ENCODE measurements at places on chromosomes 12 and 14. TPM values are rescaled to one million over a fixed set of nuclear protein-coding genes. Genes with fewer than 3 reads are reported as not detected.

NFATC4 gene
- total RNA-seq = 17.4 TPM

ANO4 gene
- total RNA-seq = 0.15 TPM

CACNA1C gene
- total RNA-seq = 4.4 TPM

GZMH gene
- total RNA-seq = not detected

MAP3K9 gene
- 10.0 TPM for total RNA-seq

GRCh38 chr14:76768671-76769500, 7.6 kb downstream of the VASH1 start:
- DNase-seq = peak; percentile 22

DNA sequence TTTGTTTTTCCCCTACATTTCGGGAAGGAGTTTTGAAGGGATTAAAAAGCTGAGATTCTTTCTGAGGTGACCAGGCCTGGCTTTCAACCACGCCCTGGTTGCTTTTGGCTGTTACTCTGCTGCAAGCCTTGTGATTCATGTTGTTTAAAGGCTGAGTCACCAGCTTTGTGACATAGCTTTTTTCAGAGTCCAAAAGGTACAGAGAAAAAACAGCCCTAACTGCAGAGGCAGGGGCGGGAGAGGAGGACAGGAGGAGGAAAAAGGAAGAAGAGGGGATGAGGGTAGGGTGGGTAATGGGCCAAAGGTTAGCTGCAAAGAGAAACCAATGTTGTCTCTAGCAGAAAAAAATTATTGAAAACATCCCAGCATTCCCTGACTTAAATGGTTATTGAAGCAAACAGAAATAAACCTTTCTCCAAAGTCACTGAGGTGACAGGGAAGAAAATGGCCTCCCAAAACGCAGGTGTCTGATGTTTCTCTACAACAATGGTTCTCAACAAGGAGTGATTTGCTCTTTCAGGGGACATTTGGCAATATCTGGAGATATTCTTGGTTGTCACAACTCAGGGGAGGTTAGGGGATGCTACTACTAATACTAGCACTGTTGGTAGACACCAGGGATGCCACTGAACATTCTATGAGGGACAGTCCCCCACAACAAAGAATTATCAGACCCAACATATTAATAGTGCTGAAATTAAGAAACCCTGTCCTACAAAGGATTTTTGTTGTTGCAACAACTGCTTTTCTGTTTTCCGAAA, 2.1 kb upstream of the UBC start:
- DNase-seq = peak; percentile 87

GRCh38 chr12:5944688-5945070, 380 bp downstream of the ANO2 start:
- no peak for DNase-seq

DNA sequence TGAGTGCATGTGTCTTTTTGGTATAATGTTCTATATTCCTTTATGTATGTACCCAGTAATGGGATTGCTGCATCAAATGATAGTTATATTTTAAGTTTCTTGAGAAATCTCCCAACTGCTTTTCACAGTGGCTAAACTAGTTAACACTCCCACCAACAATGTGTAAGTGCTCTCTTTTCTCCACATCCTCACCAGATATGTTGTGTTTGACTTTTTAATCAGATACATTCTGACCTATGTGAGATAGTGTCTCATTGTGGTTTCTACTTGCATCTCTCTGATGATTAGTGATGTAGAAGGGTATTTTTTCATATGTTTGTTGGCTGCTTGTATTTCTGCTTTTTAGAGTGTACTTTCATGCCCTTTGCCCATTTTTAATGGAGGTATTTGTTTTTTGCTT, 62.8 kb upstream of the ALG10B start:
- no peak for DNase-seq

GRCh38 chr12:93165384-93165932, 212.3 kb upstream of the NUDT4 start:
- no peak for DNase-seq

DNA sequence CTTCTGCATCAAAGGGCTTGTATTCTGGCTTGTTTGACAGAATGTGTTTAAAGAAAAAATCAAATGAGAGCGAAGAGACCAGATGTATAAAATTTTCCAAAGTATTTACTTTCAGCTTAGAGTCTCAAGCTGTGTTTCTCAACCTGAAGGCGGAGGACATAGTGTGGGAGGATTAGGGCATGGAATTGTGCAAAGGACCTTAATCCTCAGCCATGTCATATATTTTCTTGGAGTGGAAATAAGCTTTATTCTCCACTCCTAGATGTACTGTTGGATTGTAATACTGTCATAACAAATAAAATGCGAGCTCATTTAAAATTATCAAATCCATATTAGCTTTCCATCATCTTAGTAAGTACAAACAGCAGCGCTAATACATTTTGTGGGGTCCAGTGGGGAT, 154.0 kb downstream of the PAH start:
- DNase-seq = no peak

All from left colon (tissue), 2 donors.